ENCODE measurements at places on chromosomes 3 and 15.

GRCh38 chr3:10269443-10269842, 21.2 kb downstream of the TATDN2 start:
- no peak for DNase-seq

- DNase-seq = no peak
Observed at GRCh38 chr3:101466465-101467309, 46.3 kb downstream of the SENP7 start.

- no peak for DNase-seq
Observed at GRCh38 chr3:9081184-9081818, 118.0 kb upstream of the RAD18 start.

DNA sequence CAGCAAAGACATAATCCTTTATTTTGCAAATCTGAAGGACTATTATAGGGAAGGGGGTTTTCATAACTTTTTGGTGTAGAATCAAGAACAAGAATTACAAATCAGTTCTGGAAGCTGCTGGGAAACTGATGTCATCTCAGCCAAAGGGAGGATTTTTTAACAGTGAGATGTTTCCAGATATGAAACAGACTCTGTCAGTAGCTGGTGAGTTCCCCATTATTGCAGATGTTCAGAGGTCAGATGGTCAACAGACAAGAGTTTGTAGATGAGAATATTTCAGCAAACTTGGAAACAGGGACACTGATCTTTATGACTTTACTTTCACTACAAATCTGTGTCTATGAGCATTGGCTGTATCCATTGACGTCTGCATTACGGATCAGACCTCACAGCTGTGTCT, 71.9 kb upstream of the LPP start:
- DNase-seq = no peak

DNA sequence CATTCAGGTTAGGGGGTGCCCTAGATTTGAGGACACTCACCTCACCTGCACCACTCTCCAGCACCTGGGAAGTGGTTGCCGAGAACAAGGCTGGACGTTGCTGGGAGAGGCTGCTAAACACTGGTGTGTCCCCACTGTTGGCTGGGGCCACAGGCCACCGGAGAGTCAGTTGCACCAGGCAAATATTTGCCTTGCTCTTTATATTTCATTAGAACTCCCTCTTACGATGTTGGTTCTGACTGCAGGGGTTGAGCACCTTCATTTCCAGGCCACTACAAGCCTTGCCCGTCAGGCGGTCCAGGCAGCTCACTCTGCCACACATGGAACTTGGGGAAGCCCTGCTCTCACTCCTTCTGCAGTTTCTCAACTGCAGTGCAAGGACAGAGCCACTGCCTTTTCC, 30.7 kb downstream of the HCN4 start:
- no peak for DNase-seq

- DNase-seq = peak; percentile 9
Observed at GRCh38 chr3:21158861-21159542, 592.0 kb downstream of the ZNF385D start.

- no peak for DNase-seq
Observed at GRCh38 chr3:99846477-99847160, 29.0 kb downstream of the CMSS1 start.

GRCh38 chr15:57502116-57502515, 89.6 kb upstream of the MYZAP start:
- DNase-seq = no peak

GRCh38 chr3:47250309-47251060, 32.1 kb downstream of the KIF9 start:
- no peak for DNase-seq

- no peak for DNase-seq
Observed at GRCh38 chr3:23238578-23238977, 35.5 kb downstream of the UBE2E2 start.

- no peak for DNase-seq
Observed at GRCh38 chr3:53089511-53089910, 40.7 kb downstream of the RFT1 start.

DNA sequence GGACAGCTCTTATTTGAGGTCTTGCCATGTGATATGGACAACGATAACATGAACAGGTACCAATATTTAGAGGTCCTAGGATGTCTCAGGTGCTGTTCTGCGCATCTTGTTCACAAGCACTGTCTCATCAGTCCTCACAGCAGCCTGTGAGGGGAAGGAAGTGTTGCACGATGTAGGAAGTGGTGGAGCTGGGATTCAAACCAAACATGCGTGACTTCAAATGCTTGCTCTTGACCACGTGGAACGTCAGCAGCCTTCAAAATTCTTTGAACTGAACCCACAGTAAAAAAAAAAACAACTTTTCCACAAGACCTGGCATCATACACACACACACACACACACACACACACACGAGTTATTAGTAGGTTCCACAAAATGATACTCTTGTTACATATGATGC, 153.4 kb upstream of the SMAD3 start:
- no peak for DNase-seq

GRCh38 chr3:128598884-128599664, 51.5 kb downstream of the RPN1 start:
- no peak for DNase-seq

GRCh38 chr15:40471808-40472150, 995 bp downstream of the CHST14 start:
- no peak for DNase-seq

- DNase-seq = no peak
Observed at GRCh38 chr3:146796078-146796477, 190.9 kb upstream of the PLSCR5 start.

DNA sequence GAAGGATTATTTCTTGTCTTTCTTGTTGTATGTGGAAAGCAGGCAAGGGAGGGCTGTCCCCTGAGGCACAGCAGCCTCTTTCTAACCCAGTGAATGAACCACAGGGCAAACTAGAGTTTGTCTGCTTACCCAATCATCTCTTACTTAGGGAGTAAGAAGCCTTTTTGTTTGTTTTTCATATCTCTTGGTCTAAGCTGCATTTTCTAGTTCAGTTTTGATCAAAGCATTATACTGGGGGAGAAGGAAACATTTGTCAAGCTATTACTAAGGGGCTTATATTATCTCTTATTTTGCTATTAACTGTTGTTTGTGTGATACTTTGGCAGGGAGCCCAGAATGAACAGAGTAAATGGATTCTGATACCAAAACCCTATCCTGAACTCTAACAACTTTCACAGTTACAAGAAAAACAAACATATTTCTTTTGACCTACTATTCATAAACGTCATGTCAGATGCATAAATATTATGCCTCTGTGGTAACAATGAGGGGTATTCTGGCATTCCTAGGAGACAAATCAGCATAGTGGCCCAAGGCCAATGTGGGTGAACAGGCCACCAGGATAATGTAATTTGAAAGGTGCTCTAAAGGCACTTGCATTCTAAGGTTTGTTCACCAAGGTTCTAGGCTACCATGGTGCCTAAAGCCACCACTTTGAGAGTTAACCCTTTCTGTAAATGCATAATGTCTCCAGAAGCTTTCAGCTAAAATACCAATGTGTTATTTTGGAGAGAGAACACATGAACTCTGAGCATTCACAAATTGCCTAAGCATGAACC, 271.6 kb upstream of the ZPLD1 start:
- DNase-seq = no peak
